ENCODE measurements at places on chromosomes 2 and 18.

DNA sequence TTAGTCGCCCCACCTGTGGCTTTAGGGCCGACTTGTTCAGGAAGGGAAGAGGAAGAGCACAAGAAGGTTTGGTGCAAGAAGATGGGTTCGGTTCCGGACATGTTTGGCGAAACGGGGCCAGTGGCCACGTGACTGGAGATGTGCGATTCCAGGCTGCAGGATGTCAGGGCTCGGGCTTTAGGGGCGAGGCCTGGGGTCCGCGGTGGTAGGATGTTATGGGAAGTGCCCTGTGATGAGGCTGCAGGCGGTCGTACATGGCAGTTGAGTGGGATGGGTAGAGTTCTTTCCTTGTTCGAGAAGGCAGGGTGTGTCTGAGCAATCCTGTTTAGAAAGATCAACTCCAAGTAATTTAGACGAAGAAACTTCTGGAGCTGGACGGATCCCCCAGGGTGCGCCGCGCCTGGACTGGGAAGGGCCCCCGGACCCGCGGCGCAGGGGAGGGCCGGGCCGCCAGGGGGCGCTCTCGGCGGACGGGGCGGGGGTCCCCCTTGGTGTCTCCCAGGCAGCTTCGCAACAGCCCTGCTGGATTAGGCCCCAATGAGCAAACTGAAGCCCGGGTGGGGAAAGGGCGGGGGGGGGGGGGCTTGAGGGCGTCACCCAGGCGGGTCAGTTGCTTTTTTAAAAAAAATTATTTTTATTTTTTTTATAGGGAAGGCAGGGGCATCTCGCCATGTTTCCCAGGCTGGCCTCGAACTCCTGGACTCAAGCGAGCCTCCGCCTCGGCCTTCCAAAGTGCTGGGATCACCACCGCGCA lies 17.2 kb upstream of the SDC1 start:
- no peak for DNase-seq

GRCh38 chr2:41943159-41943558 lies 104.7 kb upstream of the PKDCC start:
- no peak for DNase-seq

DNA sequence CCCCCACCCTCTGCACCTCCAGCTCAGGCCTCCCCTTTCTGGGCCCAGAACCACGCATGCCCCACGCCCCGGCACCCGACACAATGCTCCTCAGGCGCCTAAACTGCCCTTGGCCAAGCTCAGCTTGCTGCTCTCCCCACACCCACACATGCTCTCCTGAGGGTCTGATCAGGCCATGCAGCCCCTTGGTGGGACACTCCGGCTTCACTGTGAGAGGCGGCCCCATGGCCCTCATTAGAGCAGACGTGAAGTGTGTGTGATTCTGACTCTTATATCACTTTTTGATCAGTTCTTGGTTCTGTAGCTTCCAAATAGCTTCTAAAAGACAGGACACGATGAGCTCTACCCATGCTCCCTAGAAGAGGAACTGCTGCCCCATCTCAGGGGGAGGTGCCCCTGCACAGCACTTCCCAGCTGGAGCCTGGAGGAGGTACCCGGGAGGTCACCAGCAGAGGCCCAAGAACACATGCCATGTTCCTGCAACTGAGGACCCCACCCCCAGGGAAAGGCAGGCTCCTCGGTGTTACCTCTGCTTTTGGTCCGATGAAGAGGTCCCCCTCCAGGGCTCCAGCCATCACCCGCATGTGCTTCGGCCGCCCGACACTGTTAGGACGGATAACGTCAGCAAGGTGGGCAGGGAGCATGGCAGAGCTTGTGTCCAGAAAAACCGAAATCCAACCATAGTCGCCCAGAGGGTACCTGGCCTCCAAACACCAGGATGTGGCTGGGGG lies 3.6 kb downstream of the ACTR1B start:
- no peak for DNase-seq

DNA sequence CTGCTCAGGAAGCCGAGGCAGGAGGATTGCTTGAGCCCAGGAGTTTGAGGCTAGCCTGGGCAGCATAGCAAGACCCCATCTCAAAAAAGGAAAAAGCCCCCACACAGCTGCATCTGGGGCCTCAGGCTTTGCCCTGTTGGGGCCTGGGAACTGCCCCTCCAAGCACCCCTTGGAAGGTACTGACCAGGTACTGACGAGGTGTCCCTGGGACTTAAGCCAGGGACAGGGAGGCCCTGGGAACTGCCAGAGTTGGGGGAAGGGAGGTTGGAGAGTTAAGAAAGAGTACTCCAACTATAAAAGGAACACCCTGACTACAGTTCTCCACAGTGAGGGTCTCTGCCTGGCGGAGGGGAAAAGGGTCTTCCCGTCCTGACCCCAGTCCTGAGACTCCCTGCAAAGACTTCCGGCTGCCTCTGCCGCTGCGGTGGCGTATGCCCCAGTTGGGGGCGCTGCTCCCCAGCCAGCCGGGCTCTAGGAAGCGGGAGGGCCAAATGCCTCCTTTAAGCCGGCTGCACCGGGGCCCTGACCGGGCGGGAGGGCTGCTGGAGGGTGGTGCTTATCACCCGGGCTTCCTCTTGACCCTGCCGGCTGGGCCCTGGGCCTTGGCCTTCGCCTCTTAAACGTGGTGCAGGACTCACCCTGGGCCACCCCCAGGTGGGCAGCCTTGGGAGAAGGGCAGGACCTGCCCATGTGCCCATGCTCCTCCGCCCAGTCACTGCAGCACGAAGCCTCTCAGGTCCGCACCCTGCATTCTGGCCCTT lies 12.8 kb downstream of the SLC30A3 start:
- DNase-seq: peak; percentile 25

DNA sequence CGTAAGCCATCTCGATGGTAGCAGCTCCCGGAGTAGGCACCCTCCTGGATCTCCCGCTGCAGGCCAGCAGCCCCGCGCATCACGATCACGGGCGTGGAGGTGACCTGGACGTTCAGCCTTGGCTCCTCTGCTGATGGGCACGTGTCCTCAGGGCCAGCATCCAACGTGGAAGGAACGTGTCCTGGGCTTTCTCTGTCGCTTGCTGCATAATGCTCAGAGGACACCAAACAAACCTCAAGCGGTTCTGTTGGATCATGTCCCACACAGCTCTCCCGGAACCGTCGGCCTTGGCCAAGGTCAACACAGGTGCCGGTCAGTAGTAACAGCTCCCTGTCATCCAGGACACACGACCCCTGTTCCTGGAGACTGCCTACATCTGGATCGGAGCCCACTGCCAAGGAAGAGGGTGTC lies 23.1 kb downstream of the PASK start:
- no peak for DNase-seq

- DNase-seq: no peak
Observed at GRCh38 chr2:220077488-220077887, 450.1 kb downstream of the SLC4A3 start.

DNA sequence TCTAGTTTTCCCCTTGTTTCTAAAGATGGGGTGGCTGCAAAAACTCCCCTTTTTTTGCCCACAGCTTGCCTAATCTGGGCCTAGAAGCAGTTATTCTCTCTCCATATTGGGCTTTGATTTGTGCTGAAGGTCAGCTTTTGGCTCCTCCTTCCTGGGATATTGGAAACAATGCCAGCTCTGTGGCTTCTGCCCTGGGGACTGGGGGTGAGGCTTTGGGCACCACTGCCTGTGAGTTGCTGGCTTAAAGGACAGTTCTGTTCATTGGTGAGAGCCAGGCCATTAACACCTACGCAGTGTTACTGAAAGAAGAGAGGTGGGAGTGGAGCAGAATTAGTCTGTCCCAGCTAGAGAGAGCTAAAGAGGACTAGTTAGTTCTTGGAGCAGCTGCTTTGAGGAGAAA lies 4.3 kb downstream of the UBXN2A start:
- DNase-seq: no peak

DNA sequence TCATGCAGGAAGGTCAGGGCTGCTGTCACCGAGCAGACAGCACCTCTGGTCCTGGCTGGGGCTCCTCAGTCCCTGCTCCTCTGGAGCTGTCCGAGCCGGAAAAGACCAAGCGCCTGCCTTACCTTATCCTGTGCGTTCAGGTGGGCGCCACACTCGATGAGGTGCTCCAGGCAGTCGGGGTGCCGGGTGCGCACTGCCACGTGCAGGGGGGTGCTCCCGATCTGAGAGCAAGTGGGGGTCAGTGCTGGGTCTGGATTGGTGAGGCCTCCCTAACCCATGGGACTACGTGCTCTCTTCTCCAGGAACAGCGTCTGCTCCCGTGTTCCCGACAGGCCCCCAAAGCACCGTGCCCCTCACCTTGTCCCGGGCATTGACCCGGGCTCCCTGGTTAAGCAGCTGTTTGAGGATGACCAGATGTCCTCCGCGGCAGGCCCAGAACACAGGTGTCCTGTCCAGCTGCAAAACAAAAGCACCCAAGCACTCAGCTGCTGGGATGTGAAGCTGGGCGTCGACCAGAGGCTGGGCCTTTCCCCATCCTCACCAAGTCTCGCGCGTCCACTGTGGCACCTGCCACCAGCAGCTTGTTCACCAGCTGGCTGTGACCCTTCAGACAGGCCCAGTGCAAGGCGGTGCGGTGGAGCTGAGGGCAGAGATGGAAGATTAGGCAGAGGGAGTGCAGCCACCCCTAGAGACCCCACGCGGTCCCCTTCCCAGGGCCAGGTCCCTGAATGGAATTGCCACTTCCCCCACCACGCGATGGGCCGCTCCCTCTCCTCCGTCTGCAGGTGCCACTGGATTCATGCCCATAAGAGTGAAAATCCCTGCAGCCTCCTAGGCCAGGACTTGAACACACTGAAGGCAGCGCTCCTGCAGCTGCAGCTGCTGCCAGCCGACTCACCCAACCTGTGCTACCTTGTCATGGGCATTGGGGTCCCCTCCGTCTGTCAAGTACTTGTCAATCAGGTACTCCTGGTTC lies 3.7 kb downstream of the ANKRD23 start:
- no peak for DNase-seq

GRCh38 chr18:69469444-69469919 lies 68.8 kb downstream of the DOK6 start:
- DNase-seq: peak; percentile 18

GRCh38 chr18:58148954-58149471 lies 105.0 kb downstream of the NEDD4L start:
- no peak for DNase-seq

DNA sequence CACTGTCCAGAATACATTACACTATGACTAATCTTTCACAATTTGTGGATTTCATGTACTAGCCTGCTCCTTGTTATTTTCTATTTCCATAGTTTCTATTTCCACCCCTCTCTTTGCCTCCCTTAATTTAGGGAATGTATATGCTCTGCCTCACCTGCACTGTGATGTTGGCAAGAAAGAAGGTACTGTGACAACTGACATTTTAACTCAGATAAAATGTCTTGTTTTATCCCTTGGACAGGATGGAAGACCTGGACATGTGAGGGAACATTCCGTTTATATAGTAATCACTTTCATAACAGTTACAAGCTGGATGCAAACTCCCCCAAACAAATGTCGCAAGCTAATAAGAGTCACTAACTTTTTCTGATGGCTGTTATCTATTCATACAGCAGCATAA lies 21.5 kb upstream of the DSG3 start:
- no peak for DNase-seq

- no peak for DNase-seq
Observed at GRCh38 chr2:19632403-19632991, 269.3 kb downstream of the TTC32 start.

DNA sequence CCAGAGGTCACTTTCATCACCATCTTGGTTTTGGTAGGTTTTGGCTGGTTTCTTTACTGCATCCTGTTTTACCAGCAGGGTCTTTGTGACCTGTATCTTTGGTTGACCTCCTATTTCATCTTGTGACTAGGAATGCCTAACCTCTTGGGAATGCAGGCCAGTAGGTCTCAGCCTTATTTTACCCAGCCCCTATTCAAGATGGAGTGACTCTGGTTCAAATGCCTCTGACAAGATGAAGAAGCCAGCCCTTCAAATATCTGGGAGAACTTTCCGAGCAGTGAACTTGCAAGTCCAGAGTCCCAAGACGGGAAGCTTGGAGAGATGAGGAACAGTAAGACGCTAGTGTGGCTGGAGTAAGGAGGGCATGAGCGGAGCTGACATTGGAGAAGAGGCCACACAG lies 28.6 kb downstream of the PROKR1 start:
- DNase-seq: no peak

- DNase-seq: no peak
Observed at GRCh38 chr18:79756826-79757225, 40.9 kb upstream of the KCNG2 start.

- no peak for DNase-seq
Observed at GRCh38 chr2:176885001-176885643, 327.5 kb upstream of the HNRNPA3 start.

- DNase-seq: no peak
Observed at GRCh38 chr2:197369933-197370320, 59.3 kb upstream of the ANKRD44 start.

DNA sequence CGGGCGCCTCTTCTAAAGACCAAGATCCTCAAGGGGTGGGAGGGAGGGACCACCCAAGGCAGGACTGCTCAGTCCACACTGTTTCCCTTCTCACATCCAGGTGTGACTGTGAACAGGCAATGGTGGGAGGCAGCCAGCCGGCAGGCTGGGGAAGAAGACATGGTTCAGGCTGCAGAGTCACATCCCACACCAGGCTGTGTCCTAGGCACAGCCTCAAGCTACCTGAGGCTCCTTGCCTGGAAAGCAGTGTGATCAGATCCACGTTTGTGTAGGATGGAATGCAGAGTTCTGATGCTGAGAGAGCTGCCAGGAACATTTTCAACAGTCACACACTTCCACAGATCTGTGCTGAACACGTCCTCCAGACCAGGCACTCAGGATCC lies 16.4 kb downstream of the SLC66A2 start:
- no peak for DNase-seq

GRCh38 chr2:47048801-47049480 lies 106.2 kb downstream of the STPG4 start:
- DNase-seq: no peak

- DNase-seq: no peak
Observed at GRCh38 chr2:134683561-134684112, 35.2 kb downstream of the TMEM163 start.

DNA sequence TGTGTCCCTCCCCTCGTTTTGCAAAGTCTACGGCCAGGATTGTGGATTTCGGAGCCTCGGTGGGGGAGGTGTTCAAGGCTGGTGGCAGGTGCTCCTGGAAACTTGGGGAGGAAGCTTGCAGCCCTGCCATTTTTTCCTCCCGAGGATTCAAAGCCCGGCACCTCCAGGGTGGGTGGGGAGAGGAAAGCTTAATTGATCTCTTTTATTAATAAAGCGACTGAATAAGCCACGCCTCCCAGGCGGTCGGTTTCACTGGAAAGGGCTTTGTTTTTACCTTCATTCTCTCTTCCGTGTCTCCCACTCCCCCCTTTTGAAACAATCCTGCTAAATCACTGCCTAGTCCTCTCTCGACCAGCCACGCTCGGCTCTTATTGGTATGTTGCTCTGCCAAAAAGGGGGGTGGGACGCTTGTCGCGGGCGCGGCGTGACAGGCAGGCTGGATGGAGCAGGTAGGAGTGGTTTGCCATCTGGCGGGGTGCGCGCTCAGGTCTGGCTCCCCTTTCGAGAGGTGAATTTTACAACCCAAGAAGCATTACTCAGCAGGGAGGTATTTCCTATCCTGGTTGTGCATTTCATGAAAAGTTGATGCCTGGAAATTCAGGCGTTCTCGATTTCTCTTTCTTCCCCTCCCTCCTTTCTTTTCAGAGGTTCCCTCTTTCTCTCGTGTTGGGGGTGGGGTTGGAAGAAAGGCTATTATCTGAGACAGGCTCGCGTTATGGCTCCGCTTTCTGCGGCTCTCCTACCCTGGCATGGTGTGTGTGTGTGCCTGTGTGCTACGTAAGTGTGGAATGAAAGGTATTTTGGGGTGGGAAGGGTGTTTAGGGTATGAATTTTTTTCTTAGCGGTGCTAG lies 1.4 kb downstream of the NEDD4L start:
- no peak for DNase-seq

Measured in T follicular helper cell (primary cell).